ENCODE measurements at places on chromosomes 16 and 17.

- DNase-seq = no peak
These were observed 11.5 kb upstream of the FOXJ1 start for GRCh38 chr17:76152591-76152990.

DNA sequence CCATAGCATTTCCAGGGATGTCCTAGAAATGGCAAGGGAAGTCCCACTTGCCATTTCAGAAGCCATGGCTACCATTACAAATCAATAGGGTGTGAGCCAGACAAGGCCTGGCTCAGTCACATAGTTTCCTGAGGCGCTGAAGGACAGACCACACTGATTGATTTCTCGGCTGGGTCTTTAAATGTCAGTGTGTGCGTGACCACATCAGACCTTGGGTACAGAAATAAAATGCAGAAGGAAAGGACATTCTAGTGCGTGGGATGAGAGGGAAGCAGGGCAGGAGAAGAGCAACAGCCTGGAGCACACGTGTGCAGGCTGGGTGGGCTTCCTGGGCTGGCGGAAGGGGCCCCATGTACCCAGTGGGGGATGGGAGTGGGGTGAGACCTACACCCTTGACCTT lies 58.7 kb upstream of the LYRM9 start:
- no peak for DNase-seq

DNA sequence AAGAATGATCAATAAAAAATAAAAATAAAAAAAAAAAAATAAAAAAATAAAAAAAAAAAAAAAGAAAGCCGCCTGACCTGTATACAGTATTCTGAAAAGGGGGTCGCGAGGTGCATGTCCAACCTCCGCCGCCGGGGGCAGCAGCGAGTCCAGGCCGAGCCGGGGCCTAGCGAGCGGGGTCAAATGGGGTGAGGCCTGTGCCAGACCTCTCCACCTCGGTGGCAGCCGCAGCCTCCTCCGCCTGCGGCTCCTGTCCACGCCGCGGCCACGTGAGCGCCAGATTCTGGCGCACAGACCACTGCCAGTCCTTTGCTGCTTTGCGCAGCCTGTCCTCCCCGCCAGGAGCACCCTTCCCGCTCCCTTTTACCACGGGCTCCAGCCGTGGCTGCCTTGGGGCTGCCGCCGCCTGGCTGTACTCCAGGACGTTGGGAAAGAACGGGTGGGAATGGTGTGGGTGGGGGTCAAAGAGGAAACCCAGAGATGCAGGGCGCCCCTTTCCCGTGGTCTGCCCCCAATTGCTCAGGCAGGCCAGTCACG lies 2.4 kb upstream of the BCKDK start:
- no peak for DNase-seq

DNA sequence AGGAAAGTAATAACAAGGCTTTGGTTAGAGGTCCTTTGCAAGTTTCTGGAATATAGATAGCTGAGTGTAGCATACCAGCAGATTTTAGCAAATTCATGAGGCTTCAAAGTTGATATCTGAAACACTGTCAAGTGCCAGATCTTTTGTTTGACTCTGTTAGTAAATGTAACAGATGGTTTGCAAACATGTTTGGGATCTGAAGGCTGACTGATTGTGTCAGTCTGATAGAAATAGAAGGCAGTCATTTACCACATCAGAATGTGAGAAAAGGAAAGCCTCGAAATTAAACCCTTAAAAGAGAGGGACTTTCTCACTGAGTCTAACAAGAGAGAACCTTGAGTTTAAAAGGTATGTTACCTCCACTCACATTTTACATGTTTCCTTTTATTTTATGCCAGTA lies 371.5 kb downstream of the KIF2B start:
- no peak for DNase-seq

DNA sequence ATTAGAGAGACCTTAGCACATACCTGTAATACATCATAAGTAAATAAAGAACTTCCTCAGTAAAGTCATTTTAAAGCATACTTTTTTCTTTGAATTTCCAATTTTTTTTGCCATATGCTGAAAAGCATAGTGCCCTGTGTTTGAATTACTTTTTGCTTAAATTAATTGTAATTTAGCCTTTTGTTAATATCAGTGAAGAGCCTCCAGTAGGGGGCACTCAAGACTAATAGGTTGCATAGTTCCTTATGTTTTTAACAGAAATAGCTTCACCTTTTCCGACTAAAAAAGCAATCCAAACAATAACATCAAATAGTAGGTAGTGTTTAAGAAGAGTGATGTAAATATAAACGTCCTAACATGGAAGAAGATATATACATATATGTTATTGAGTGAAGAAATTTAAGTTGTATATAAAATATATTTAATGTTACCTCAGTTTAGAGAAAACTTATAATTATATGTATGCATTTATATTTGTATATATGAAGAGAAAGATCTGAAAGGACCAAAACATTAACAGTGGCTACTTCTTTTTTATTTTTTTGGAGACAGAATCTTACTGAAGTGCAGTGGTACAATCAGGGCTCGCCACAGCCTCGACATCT lies 18.6 kb downstream of the RAD51C start:
- peak; percentile 17 for DNase-seq

DNA sequence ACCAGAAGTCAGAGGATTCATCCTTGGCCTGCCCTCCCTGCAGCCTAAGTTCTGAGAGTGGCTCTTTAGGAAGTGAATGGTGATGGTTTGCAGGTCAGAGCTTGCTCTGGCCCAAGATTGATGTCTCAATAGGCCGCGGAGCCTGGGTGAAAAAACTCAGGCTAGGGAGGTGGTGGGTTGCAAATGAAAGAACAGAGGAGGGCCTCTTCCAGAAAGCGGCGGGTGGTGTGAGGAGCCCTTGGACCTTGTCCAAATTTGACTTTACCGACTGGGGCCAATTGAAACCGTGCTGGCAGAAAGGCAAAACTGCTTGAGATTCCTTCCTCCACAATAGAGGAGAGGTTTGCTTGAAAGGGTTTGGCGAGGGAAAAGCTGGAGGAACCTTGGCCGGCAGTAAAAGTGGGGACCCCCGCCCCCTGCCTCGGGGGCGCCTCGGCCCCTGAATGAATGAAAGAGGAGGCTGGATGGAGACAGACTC lies 331.3 kb downstream of the SEC14L1 start:
- peak; percentile 76 for DNase-seq

DNA sequence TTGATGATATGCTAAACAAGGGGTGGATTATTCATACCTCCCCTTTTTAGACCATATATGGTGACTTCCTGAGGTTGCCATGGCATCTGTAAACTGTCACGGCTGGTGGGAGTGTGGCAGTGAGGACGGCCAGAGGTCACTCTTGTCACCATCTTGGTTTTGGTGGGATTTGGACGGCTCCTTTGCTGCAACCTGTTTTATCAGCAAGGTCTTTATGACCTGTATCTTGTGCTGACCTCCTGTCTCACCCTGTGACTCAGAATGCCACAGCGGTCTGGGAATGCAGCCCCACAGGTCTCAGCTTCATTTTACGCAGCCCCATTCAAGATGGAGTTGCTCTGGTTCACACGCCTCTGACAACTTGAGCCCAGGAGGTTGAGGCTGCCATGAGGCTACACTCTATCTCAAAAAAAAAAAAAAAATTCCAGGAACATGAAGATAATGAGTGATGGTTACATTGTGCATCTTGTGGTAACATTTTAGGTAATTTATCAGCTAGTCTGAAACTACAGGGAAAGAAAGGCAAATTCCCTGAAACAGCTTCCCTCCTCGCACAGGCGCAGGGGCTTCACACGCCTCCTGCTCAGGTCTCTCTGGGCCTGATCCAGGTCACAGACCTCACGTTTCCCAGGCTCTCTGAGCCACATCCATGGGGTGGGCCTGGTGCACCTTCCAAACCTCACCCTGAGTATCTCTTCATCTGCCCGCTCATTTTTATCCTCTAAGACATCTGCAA lies 15.3 kb upstream of the UBE2I start:
- DNase-seq = no peak

DNA sequence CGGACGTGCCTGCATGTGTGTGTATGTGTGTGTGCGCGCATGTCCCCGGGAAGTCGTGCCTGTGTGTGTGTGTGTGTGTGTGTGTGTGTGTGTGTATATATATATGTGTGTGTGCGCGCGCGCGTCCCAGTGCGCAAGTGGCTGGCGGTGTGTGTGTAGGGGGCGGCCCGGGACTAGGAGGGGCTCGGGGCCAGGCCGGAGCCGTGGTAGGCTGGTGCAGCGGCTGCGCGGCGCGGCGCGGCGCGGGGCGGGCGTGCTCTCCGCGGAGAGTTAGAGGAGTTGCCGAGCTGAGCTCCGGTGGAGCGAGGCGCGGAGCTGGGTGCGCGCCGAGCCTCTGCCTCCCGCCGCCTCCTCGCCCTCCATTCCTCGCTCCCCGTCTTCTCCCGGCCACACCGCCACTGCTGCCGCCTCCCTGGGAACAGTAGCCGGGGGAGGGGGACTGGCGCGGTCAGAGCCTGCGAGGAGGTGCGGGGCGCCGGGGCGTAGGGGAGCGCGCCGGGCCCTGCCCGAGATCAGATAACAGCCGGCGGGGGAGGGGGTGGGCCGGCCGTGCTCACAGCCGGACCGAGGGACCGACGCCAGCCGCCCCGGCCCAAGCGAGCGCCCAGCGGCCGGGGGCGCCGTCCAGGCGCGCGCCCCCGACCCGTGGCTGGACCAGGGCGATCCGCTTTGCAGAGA lies at the start of gene KCNJ12:
Gene KCNJ12, plus strand, starts transcription at position 277 of the 678 bp plus-strand sequence. CDS start 38,986 bp downstream, outside the sequence.
- no peak for DNase-seq

All from RWPE1 (cell line).